ENCODE measurements at places on chromosomes 4 and X. TPM values are rescaled to one million over a fixed set of nuclear protein-coding genes. Genes with fewer than 3 reads are reported as not detected.

- no peak overlapping the region for H3K4me3 ChIP-seq
- DNase-seq = no peak
- H3K4me1 ChIP-seq = no peaks in the 10 kb centered on the region
- H3K27me3 ChIP-seq = no peaks in the 10 kb centered on the region
Observed at GRCh38 chr4:63085091-63085490, 1324.2 kb downstream of the TECRL start.

DNA sequence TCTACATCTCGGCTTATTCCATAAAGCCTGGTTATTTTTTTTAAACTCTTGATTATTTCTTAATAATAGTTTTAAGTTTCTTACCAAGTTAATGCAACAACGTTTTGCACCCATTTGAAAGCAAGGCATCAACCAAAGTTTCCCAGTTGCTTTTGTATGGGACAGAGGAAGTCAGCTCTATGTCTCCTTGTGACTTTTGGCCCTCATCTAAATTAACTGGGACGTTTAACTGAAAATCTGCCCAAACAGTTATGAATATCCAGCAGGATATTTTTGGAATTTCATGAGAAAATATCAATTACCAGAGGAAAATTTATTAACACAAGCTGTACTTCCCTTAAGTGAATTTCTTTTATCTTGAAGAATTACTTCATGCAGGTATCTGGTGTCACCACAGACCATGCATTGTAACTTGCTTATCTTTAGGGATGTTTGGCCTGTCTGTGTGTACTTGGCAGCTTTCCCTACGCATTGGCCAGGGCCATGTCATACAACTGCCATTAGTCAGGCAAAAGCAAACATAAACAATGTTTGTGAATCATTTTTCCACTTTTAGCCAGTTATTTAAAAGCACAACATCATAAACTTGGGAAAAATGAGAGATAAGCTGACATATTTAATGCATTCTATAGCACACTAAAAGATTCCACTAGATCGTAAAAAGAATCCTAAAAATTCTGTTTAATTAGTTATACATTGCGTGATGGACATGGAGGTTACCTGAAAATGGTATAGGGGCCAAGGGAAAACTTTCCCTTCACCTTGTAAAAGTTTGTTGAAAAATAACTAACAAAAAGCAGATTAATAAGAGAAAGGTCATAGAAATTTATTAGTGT is 101.4 kb upstream of the PDE5A start:
- no peak overlapping the region for H3K4me3 ChIP-seq
- H3K36me3 ChIP-seq = no peaks in the 10 kb centered on the region
- no peak overlapping the region for H3K27ac ChIP-seq
- no peaks in the 10 kb centered on the region for H3K27me3 ChIP-seq

DNA sequence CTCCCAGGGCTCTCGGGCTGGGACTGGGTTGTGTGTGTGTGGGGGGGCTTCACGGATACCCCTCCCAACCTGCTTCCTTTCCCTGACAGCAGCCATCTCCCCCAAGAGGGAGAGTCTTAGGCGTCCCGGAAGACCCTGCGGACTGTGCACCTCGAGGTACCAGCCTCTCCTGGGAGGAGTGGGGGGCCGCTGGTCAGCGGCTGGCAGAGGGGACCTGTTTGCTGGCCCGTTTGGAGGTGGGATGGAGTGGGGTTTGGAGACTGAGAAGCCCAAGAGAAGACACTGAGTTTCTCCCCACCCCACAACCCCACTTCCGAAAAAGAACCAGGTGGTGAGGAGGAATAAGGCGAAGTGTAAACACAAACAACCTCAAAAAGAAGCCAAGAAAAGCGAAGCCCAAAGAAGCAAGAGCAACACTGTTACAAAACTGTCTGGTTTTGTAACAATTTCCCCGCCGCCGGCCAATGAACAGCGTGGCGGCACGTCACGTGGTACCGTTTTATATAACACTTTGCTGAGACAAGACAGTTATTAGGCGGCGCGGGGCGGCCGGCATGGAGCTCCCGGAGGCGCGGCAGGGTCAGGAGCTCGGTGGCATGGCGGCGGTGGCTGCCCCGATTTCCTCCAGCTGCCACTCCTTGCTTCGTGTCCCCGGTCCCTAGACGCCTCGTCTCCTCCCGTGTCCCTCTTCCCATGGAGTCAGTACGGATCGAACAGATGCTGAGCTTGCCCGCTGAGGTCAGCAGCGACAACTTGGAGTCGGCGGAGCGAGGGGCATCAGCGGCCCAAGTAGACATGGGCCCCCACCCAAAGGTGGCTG is at the start of gene LONRF3:
Gene LONRF3, plus strand, starts transcription at position 531 of the 820 bp plus-strand sequence. Its CDS starts 163 bp downstream, at position 694.
- H3K4me1 ChIP-seq = no peaks in the 10 kb centered on the region
- H3K27ac ChIP-seq = no peak within 1 kb of the TSS
- H3K27me3 ChIP-seq = peaks cover 95% of the 10 kb centered on the region
- H3K36me3 ChIP-seq = no peaks in the 10 kb centered on the region

DNA sequence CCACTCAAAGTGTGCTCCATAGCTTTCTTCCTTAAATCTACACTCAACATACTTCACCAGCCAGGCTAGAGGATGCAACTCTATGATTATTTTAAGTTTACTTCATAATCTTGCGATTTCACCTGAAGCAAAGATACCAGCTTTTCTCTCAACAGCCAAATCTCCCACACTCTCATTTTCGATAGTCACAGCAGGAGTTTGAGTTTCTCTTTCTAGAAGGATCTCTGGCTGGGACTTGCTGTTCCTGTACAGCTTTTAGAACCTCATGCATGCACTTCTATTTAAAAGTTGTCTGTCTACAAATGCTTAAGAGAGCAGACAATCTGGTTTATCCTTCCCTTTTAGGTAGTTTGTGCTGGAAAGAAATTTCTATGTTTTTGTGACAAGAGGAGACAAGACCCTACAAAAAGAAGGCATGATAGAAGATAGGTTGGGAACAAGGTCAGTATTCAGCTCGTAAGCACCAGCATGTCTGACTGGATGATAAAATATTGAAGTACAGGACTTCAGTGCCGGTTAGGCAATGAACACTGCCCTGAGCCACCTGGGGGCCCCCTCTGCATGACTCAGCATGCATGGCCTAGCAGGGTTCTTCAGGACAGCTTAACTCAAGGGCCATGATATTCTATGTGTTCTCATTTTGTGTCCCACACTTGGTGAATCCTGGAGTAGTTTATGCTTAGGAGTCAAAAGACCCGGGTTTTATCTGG is 65.6 kb downstream of the ATXN3L start:
- no peaks in the 10 kb centered on the region for H3K27me3 ChIP-seq
- H3K27ac ChIP-seq = no peak overlapping the region
- peak; percentile 69 for DNase-seq

Gene TRMT44
- 38.8 TPM for total RNA-seq

Gene MAGEB10
- total RNA-seq = not detected

Gene FABP2
- 5.5 TPM for total RNA-seq

Gene GLRA2
- 0.15 TPM for total RNA-seq

GRCh38 chr4:183304538-183304937 is 15.5 kb downstream of the CLDN22 start:
- no peak overlapping the region for H3K27ac ChIP-seq
- no peaks in the 10 kb centered on the region for H3K36me3 ChIP-seq
- no peak for DNase-seq
- no peaks in the 10 kb centered on the region for H3K27me3 ChIP-seq
- no peak overlapping the region for H3K4me3 ChIP-seq

DNA sequence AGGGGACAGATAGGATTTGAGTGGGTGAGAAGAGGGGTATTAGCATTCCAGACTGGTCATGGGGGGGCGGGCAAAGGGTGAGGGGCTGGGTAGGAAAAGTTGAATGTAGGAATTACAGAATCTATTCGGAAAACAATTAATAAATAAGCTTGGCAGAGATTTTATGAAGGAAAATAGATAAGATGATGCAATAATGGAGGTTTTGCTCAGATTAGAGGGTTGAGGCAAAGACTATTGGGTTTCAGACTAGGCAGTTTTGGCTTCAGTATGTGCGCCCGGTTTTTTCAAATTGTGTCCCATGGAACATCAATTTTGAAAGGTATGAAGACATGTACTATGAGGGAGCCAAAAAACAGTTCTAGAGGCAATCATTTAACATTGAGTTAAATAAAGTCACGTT is 410.6 kb downstream of the SPRY1 start:
- no peaks in the 10 kb centered on the region for H3K36me3 ChIP-seq
- H3K27me3 ChIP-seq = no peaks in the 10 kb centered on the region
- peaks cover 8% of the 10 kb centered on the region for H3K4me1 ChIP-seq
- no peak for DNase-seq
- no peak overlapping the region for H3K27ac ChIP-seq

Gene SPINK2
- not detected for total RNA-seq

Gene GAGE12E
- not detected for total RNA-seq

- DNase-seq = no peak
- H3K36me3 ChIP-seq = no peaks in the 10 kb centered on the region
- H3K4me1 ChIP-seq = peaks cover 37% of the 10 kb centered on the region
- H3K4me3 ChIP-seq = no peak overlapping the region
Observed at GRCh38 chrX:23901060-23901459, 6.7 kb downstream of the APOO start.

DNA sequence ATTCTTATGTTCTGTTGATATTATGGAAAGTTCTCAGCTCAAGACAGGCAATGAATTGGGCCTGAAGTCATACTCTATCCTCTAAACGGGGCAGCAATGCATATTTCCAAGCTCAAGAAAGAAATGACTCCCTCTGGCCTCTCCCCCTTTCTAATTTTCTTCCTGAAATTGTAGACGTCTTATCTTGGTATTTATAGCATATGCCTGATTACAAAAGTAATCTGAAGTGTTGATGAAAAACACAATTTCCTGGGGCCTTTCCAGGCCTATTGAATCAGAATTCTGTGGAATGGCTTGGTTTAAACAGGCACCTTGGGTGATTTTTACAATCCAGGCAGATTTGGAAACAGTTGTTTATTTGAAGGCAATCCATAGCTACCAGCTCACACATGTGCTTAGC is 21.4 kb upstream of the PGRMC2 start:
- no peak overlapping the region for H3K4me3 ChIP-seq
- no peak overlapping the region for H3K27ac ChIP-seq
- H3K4me1 ChIP-seq = peaks cover 34% of the 10 kb centered on the region
- no peaks in the 10 kb centered on the region for H3K36me3 ChIP-seq
